ENCODE measurements at places on chromosomes 16 and 17. TPM values are rescaled to one million over a fixed set of nuclear protein-coding genes. Genes with fewer than 3 reads are reported as not detected.

GRCh38 chr16:77585379-77586251 lies 136.7 kb upstream of the NUDT7 start:
- no peaks in the 10 kb centered on the region for H3K36me3 ChIP-seq
- H3K4me1 ChIP-seq: peaks cover 4% of the 10 kb centered on the region
- H3K27ac ChIP-seq: no peak overlapping the region
- no peak overlapping the region for H3K4me3 ChIP-seq
- H3K27me3 ChIP-seq: no peaks in the 10 kb centered on the region

DNA sequence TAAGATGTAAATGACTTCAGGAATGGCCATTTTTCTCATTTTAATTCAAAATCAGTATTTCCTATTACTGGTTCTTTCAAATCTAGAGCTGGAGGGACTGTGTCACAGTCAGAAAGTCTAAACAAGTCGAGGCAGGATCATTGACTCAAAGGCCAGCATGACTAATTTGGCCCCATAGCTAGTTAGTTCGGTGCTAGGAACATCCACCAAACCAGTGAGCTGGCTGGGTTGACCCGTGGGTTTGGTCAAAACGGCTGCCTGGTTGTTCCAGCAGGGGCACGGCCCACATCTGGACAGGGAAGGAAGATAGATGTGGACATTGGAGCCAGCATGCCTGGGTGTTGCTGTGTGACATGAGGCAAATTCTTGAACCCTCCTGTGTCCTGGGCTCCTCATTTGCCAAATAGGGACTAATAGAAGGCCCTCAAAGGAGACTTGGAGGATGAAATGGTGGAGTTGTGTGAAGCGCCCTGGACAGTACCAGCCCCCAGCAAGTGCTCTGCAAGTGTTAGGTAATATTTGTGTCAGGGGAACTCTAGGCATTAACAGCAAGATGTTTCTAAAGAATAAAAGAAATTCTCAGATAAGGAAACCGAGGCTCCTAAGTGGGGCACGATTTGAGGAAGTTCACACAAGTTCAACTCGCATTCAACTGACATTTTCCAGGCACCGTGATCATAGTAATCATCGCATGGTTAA lies 46.2 kb downstream of the MEOX1 start:
- H3K27me3 ChIP-seq: no peaks in the 10 kb centered on the region
- H3K36me3 ChIP-seq: no peaks in the 10 kb centered on the region
- DNase-seq: no peak
- no peak overlapping the region for H3K27ac ChIP-seq
- H3K4me1 ChIP-seq: no peaks in the 10 kb centered on the region

DNA sequence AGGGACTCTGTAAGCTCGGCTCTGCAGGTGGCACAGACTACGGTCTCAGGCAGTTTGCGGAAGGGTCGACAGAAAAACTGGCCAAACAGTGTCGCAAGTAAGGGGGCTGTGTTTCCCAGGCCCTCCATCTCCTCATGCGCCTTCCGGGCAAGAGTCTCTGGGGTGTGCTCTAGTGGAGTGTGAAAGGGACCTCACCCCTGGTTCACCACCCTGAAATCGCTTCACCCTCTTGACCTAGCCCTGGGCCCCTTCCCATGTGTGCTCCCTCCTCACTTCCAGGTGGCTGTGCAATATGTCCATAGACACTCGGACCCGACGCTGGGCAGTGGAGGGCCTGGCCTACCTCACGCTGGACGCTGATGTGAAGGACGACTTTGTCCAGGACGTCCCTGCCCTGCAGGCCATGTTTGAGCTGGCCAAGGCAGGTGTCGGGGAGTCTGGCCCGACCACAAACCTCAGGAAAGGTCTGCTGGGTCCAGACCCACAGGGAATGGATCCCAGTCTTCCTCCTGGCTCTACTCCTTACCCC lies 22.3 kb downstream of the UNC45B start:
- no peak for DNase-seq
- H3K27me3 ChIP-seq: no peaks in the 10 kb centered on the region
- H3K27ac ChIP-seq: no peak overlapping the region
- no peak overlapping the region for H3K4me3 ChIP-seq
- no peaks in the 10 kb centered on the region for H3K36me3 ChIP-seq

DNA sequence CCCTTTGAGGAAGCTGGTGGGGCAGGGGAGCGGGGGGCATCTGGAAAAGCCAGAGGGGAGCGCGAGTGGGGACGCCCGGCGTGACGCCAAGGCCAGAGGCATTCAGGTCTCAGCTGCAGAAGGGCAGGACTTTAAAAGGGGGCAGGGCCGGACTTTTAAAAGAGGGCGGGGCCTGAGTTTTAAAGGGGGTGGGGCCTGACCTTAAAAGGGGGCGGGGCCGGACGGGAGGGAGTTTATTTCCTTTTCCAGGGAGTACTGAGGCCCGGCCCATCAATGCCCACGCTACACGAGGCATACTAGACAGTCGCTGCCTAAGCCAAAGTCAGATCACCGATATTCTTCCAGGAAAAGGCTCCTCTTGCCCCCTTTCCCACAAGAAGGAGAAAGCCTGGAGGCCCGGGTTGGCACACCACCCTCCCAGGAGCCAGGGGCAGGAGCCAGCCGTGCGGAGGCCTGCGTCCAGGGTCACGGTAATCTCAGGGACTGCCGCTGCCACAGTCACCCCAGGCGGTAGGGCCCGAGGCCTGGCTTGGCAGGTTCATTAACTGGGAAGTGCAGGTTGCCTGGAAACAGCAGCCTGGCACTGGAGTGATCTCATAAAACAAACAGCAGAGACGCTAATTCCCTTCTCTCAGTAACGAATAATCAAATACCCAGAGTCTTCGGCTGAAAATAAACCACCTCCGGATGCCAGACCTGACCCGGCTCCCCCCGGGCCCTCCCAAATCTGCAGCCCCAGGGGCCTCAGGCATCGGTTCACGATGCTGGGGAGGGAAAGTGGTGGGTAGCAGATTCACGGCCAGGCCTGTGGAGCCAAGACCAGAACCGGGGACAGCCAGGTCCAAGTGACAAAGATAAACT lies 90.7 kb downstream of the TIMM22 start:
- H3K27ac ChIP-seq: peak overlapping the region; percentile 87
- H3K27me3 ChIP-seq: no peaks in the 10 kb centered on the region
- peaks cover 35% of the 10 kb centered on the region for H3K36me3 ChIP-seq

DNA sequence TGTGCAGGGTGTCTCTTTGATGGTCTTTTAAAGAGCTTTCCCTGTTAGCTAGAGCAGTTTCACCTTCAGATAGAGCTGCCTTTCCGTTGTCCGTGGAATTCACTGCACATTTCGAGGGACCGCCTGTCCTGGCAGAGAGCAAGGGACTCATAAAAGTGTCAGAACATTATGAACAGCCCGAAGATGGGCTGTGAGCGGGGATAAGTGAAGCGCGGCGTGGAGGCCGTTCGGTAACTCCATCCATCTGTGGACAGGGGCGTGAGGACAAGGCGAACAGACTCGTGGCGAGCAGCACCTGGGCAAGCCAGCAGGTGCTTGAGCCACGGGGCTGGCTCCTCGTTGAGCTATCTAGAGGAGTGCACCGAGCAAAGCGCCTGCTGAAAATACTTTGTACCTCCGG lies 371.2 kb downstream of the MAF start:
- H3K4me3 ChIP-seq: no peak overlapping the region
- no peaks in the 10 kb centered on the region for H3K36me3 ChIP-seq
- no peaks in the 10 kb centered on the region for H3K4me1 ChIP-seq

DNA sequence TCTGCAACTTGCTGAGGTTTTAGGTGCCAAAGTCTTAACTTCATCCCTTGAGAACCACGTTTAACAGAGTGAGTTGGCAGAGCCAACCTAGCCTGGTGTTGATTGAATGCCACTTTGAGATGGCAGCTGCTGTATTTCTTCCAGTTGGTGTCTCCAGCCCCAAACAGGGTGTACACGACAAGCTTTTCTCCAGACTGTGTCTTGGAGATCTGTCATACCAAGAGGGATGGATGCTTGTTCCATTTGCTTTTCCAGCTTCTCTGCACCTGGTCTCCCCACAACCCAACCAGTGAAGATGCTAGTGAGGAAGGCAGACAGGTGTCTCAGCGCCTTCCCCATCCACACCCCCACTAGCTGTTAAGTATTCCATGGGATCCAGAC lies 141.1 kb upstream of the HS3ST2 start:
- H3K27me3 ChIP-seq: no peaks in the 10 kb centered on the region
- no peak for DNase-seq
- H3K4me1 ChIP-seq: no peaks in the 10 kb centered on the region
- no peaks in the 10 kb centered on the region for H3K36me3 ChIP-seq

GRCh38 chr16:89636663-89637062 lies 20.8 kb downstream of the CHMP1A start:
- H3K27ac ChIP-seq: no peak overlapping the region
- no peaks in the 10 kb centered on the region for H3K36me3 ChIP-seq
- no peak for DNase-seq
- no peaks in the 10 kb centered on the region for H3K27me3 ChIP-seq
- H3K4me3 ChIP-seq: no peak overlapping the region

GRCh38 chr17:59266745-59267144 lies 46.4 kb downstream of the GDPD1 start:
- no peaks in the 10 kb centered on the region for H3K36me3 ChIP-seq
- no peak for DNase-seq
- H3K27ac ChIP-seq: no peak overlapping the region
- H3K27me3 ChIP-seq: no peaks in the 10 kb centered on the region
- no peaks in the 10 kb centered on the region for H3K4me1 ChIP-seq

DNA sequence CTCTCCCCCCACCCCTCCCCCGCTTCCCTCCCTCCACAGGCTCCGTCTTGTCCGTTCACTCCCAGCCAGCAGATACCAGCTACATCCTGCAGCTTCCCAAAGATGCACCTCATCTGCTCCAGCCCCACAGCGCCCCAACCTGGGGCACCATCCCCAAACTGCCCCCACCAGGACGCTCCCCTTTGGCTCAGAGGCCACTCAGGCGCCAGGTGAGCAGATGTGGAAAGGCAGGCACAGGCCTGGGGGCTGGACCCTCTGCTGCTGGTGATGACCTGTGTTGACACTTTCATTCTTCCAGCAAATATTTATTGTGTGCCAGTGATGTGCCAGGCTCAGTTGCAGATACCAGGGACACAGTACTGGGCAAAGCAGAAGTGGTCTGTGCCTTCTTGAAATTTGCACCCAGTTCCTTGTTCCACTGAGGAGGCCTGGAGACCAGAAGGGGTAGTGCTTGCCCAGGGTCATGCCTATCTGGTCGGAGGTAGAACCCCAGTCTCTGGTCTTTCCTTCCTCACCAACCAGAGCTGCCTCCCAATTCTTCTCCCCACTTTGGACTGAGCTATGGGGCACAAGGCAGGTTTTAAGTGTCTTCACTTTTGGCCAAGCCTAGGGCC lies 10.3 kb upstream of the ABCC3 start:
- no peaks in the 10 kb centered on the region for H3K36me3 ChIP-seq
- DNase-seq: no peak
- peaks cover 16% of the 10 kb centered on the region for H3K27me3 ChIP-seq
- H3K4me1 ChIP-seq: peaks cover 6% of the 10 kb centered on the region

GRCh38 chr17:82793974-82794630 lies 42.2 kb downstream of the TBCD start:
- no peaks in the 10 kb centered on the region for H3K36me3 ChIP-seq
- peaks cover 8% of the 10 kb centered on the region for H3K4me1 ChIP-seq
- H3K4me3 ChIP-seq: no peak overlapping the region
- DNase-seq: no peak
- no peak overlapping the region for H3K27ac ChIP-seq

GRCh38 chr16:83271123-83271522 lies 536.7 kb upstream of the HSBP1 start:
- DNase-seq: no peak
- no peaks in the 10 kb centered on the region for H3K36me3 ChIP-seq
- no peak overlapping the region for H3K27ac ChIP-seq
- no peaks in the 10 kb centered on the region for H3K27me3 ChIP-seq
- no peak overlapping the region for H3K4me3 ChIP-seq

DNA sequence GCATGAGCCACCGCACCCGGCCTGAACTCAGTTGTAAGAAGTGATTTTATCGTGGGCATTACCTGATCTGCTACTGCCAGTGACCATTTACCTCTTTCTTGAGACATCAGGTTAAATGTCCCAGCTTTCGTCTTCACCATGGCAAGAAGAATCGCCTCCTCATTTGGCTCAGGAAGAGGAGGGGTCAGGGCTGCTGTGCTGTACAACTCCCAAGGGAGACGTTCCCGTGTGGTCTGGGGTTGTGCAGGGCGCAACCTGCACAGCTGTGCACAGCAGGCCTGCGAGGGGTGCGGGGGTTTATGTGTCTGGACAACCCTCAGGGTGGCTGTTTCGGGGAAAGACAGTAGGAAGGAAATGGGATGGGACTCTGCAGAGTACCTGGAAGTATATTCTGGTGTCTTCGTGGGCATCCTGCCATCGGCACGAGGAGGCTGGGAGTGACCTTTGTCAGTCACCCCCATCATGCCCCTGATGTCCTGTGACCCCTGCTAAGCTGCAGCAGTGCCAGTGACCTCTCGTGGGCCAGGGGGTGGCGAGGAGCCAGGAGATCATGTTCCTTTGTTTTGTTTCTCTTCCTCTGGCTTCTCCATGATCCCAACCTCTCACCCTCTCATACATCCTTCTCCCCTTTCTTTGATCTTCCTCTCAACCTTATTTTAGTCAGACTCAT lies 27.3 kb downstream of the CIBAR2 start:
- H3K27me3 ChIP-seq: no peaks in the 10 kb centered on the region
- H3K4me3 ChIP-seq: no peak overlapping the region
- no peak for DNase-seq
- H3K36me3 ChIP-seq: peaks cover 14% of the 10 kb centered on the region
- H3K4me1 ChIP-seq: peaks cover 3% of the 10 kb centered on the region

DNA sequence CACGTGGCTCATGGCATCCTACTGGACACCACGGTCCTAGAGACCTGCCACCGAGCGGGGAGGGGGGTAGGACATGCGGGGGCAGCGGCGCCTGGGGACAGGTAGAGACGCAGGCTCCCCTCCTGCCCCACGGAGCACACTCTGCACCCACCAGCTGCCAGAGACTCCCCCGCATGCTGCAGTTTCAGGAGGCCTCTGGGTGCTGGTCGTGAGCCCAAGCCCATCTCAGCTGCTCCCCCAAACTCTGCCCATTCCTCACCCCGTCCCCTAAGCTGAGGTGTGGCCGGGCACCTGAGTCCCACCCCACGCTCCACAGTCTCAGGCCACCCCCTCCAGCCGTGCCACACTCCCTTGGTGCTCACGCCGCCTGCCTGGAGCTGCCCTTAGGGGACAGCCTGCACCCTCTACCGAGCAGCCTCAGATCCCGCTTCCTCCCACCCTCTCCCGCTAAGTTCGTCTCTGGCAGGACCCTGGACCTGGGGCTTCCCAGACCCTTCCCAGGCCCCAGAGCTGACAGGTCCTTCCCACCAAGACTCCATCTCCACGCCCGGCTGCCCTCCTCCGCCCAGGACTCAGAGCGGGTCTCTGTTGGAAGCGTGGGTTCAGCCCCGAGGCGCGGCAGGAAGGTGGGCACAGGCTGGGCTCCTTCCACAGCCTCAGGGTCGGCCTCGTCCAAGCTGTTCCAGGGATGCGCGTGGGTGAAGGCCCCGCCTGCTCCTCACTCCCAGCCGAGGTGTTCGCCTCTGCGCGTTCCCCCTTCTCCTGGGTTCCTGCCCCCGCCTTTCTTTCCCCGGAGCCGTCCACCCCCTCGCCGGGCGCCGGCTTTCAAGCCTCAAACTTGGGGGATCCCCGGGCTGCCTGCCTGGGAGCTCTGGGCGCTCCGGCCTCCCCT lies 1.3 kb downstream of the RAB40B start:
- DNase-seq: no peak
- peaks cover 13% of the 10 kb centered on the region for H3K4me1 ChIP-seq
- H3K27ac ChIP-seq: no peak overlapping the region
- H3K27me3 ChIP-seq: no peaks in the 10 kb centered on the region

TMEM238L gene
- not detected for total RNA-seq

XYLT1 gene
- total RNA-seq: 12.1 TPM

MYH2 gene
- 1.0 TPM for total RNA-seq

GAST gene
- not detected for total RNA-seq

SMTNL2 gene
- total RNA-seq: 2.7 TPM

CHD9NB gene
- total RNA-seq: 1.1 TPM

KRTAP9-6 gene
- not detected for total RNA-seq

CRHR1 gene
- not detected for total RNA-seq

RANBP10 gene
- total RNA-seq: 19.2 TPM

ELMO3 gene
- total RNA-seq: 17.5 TPM

Data from upper lobe of right lung (tissue), 1 donor.